Effector memory CD4-positive, alpha-beta T cell (primary cell): ENCODE measurements at places on chromosomes 11 and 22.

DNA sequence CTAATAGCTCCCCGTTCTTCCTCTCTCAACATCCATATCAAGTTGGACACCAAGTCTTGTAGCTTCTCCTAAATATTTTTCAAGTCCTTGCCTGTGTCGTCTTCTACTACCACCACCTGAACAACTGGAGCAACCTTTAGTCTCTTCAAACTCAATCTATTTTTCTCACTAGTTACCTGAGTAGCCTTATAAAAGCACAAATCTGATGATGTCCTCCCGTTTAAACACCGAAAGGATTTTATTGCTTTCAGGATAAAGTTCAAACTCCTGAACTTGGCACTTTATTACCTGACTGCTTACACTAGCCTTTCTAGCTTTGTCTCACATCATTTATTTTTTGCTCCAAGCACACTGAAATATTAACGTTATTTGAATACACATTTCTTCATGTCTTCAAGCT, 1.3 kb upstream of the PAK1 start:
- DNase-seq: no peak

DNA sequence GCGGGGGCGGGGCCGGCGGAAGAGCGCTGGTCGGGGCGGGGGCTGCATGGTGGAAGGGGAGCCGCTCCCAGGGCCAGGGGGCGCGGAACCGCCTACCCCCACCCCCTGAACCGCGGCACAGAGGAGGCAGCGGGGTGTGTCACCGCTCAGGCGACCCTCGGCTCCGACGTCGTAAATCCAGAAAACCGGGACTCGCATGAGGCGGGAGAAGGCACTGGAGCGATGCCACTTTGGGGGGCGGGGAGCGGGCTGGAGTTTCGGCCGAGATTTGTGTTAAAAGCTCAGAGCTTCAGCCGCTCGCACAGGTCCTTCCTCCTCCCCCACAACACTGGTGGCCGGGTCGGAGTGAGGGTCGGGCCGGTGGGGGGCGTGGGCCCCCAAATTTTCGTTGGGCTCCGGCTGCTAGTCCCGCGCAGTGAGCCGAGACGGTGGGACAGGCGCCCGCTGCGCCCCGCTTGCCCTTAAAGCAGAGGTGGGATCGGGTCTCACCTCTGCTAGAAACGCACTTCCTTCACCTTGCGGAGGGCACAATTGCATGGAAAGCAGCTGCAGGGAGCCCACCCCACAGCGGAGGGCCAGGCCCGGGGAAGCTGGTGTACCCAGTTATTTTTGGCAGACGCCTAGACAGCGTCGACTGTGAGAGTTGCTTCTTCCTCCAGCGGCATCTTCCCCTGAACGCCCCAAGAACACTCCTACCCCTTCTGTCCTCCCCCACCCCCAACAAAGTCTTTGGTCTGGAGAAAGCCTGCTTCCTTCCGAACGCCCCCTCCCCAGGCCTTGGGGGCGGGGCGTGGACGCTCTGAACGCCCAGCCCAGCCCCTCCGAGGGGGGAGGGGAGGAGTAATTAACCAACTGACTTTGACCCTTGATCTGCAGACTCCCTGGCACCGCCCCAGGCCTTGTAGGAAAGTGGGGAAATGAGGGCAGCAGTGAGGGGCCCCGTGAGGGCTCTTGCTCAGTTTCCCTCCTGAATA, 1.1 kb downstream of the OVOL1 start:
- no peak for DNase-seq

- no peak for DNase-seq
Measured at GRCh38 chr22:47865626-47866025, 1103.2 kb downstream of the TBC1D22A start.

- DNase-seq: no peak
Measured at GRCh38 chr22:49587421-49587820, 240.3 kb downstream of the BRD1 start.

- no peak for DNase-seq
Measured at GRCh38 chr22:21651521-21652009, 9.5 kb downstream of the SDF2L1 start.

DNA sequence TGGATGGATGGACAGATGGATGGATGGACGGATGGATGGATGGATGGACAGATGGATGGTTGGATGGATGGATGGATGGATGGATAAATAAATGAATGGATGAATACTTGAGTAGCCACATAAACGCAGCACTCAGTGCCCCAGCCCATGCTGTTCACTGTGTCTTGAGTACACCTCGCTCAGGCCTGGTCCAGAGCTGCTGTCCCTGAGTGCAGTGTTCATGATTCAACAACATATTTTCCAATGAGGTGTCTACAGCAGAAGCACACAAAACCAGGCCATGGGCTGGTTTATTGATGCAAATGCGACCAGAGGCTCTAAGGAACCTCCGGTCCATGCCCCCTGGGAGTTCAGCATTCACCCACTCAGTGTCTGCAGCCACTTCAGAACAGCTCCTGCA, 584.3 kb downstream of the BRD1 start:
- DNase-seq: no peak

DNA sequence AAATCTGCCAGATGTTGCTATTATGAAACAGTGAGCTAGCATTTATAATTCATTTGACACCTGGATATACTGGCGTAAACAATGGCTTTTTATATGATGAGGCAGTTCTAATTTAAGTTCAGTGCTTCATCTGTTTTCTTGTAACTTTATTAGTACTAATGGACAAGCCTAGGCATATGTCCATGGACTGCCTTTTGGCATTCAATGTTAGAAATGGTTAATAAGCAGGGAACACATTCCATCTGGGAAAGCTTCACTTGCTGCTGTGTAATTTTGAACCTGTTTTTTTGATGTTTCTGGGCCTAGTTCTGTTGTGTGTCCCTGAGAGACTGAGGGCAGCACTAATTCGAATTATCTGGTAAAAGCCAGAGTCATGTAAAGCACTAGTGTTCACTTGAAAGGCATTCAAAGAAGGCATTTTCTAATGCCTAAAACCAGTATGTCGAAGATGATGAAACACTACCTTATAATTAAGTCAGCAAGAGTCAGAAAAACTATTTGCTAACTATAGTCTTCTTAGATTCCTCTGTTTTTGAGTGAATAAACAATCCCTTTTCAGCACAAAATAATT, 138.5 kb downstream of the SWAP70 start:
- no peak for DNase-seq

GRCh38 chr11:106072804-106073203, 4.3 kb downstream of the KBTBD3 start:
- DNase-seq: no peak

DNA sequence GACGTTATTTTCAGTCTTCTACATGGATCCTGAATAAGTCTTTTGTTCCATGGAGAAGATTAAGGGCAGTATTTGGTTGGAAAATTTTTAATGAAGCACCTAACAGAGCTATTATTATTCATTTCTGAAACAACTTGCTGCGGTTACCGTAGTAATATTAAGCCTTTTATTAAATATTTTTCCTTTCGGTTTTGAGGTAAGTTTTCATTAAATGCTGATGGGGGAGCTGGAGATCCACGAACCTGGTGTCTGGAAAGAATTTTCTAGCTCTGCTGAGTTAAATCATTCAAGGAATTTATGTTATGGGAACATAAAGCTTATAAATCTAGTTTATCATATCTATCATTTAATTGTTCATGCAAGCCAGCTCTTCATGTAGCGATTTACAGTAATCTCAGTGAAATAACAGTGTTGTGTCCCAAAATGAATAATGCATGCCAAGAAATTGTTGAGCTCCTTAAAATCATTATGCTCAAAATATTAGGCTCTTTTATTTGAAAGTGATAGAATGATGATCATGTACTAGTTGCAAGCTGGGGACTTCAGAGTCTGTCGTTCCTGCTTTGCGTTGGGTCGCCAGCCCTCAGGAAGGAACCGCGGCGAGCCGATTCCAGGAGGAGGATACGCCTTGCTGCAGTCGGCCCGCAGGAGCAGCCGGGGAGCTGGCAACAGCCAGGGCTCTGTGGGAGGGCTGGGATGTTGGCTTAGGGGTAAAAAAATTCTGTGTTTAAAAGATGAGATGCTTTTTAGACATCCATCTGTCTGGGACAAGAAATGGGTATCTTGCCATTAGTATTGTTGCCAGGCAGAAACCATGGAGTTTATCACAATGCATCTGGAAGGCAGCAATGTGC, 83.1 kb downstream of the TBC1D22A start:
- DNase-seq: no peak

- DNase-seq: no peak
Measured at GRCh38 chr22:37171662-37172061, 16.4 kb downstream of the C1QTNF6 start.

GRCh38 chr11:114987186-114987760, 308.9 kb downstream of the NXPE2 start:
- no peak for DNase-seq

GRCh38 chr11:34996958-34997357, 80.5 kb downstream of the PDHX start:
- DNase-seq: no peak

DNA sequence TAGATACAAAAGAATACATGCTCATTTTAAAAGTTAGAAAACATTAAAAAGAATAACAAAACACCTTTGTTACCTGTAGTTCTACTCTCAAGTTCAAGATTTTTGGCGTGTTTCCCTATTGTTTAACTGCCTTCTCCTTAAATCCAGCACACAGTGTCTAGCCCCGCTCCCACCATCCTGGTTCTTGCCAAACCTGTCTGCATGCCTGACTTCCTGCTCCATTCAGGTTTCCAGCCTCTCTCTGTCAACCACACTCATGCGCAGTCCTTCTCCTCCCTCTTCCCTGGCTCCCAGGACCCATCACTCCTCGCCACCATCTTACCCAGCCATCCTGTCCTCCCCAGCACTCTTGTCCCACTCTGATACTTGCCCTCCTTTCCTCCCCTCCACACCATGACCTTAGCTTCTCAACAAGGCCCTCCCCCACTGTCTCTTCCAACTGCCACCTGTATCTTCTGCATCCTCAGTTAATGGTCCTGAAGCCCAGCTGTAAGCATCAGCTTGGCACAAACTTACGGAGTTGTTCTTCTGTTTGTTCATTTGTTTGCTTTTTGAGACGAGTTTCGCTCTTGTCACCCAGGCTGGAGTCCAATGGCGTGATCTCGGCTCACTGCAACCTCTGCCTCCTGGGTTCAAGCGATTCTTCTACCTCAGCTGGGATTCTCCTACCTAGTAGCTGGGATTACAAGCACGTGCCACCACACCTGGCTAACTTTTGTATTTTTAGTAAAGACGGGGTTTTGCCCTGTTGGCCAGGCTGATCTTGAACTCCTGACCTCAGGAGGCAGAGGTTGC, 7.5 kb upstream of the MYH9 start:
- DNase-seq: no peak

- DNase-seq: no peak
Measured at GRCh38 chr11:2930704-2931419, 1.6 kb upstream of the PHLDA2 start.

DNA sequence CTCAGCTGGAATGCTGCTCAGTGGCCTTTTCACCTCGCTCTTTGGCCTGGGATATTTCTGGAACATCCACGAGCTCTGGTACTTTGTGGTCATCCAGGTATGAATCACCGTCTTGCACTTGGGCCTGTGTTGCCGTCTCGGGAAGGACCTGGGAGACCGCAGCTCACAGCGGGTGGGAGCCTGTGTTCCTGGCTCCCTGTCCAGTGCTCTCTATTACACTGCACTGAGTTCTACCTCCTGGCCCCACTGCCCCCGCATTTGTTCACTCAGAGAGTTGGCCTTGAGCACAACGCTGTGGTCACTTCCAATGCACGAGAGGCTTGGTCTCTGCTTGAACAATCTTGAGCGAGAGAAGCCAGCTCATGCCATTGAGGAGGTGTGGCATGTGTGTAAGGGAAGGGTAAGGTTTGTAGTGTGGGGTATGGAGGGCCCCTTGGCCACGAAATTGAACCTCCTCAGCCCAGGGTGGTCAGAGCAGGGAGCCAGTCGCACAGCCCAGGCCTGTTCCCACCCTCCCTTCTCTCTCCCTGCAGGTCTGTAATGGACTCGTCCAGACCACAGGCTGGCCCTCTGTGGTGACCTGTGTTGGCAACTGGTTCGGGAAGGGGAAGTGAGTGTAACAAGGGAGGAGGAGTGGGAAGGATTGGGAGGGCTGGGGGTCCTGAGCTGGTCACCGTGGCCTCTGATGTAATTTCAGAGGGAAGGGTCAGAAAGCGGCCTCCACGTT, 16.2 kb downstream of the SLC37A2 start:
- no peak for DNase-seq

DNA sequence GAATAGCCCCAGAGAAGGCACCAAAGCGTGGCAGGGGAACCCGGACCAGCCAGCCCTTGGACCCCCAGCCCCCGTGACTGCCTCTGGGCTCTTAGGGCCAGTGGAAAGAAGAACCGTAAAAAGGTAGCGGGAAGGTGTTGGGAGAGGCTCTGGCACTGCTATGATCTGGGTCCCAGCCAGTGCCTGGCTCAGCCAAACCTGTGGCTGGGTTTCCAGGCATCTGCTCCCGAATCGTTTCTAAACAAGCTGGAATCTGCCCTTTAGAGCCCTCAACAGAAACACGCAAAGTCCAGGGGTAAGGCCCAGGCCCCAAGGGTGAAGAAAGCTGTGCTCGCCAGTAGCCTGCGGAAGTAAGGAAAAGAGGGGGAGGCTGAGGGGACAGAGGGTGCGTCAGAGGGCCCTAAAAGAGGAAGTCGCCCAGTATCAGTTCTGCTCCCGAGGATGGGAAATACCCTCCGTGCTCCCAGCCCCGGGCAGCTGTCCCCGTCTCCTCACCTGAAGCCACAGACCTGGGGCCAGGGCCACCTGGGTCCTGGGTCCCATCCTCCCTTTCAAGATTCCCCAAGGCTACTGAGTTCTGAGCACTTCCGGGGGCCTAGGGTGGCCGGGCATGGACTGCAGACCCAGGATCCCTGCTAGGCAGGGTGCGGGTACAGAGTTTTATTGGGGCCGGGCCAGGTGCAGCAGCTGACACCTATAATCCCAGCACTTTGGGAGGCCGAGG, 24.7 kb downstream of the IL10RA start:
- no peak for DNase-seq

DNA sequence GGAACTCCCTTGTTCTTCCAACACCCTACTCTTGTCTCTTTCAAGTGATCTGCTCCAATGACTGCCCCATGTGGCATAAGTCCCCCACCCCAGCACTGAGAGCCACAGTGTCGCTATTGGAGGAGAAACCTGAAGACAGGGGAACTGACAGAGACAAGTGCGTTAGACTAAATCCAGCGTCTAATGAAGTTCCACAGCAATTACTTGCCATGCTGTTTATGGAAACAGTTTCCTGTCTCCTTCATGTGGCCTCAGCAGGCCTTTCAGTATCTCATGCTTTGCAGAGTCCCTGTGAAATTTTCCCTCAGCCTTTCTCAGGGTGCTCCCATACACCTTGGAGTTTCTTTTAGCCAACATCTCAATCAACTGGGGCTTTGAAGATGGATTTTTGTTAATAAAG, 277.4 kb downstream of the ETS1 start:
- DNase-seq: no peak

GRCh38 chr11:68998390-68998911, 14.6 kb downstream of the MRGPRF start:
- DNase-seq: no peak

GRCh38 chr11:2818503-2818902, 67.1 kb downstream of the CDKN1C start:
- no peak for DNase-seq
